ENCODE measurements at places on chromosomes 2 and 18.

DNA sequence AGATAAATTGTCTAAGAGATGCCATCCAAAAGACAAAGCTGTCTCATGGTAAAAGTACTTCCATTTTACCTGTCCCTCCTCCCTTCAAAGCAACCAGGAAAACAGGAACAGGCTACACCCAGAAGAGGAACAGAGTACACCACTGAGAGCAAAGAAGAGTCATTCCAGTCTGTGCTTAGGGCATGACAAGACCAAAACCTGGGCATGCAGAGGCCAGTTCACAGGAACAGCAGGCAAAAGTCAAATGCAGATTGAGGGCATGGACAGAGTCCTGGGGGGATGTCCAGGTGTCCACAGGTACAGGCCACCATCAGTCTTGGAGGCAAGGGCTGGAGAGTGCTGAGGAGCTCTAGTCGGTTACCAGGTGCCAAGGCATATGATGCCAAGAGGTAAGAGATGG is 23.7 kb downstream of the PLEK start:
- no peaks in the 10 kb centered on the region for H3K36me3 ChIP-seq
- H3K27ac ChIP-seq = no peak overlapping the region
- no peak overlapping the region for H3K4me3 ChIP-seq
- DNase-seq = no peak
- peaks cover 30% of the 10 kb centered on the region for H3K27me3 ChIP-seq

GRCh38 chr2:226477221-226478108 is 322.2 kb downstream of the IRS1 start:
- peak overlapping the region; percentile 84 for H3K27ac ChIP-seq
- no peaks in the 10 kb centered on the region for H3K27me3 ChIP-seq
- H3K36me3 ChIP-seq = no peaks in the 10 kb centered on the region
- no peak for DNase-seq
- H3K4me3 ChIP-seq = no peak overlapping the region

DNA sequence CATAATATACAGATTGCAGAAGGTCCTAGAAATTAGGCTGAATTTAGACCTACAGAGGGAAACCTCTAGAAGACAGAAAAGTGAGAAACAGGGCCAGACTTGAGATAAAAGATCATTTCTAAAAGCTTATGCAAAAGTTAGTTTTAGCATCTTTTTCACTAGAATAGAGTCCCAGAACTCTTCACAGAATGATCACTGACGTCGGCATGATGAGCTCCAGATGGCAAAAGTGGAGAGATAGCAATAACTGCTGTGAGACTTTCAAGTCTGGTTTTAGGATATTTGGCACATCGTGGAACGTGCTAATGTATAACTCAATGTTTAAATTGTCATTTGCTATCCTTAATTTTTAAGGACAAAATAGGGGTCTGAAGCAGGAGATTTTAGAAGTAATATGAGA is 1050.7 kb upstream of the CELF4 start:
- no peaks in the 10 kb centered on the region for H3K36me3 ChIP-seq
- H3K4me3 ChIP-seq = no peak overlapping the region
- no peak overlapping the region for H3K27ac ChIP-seq
- no peaks in the 10 kb centered on the region for H3K4me1 ChIP-seq

GRCh38 chr2:80560326-80560725 is 255.8 kb upstream of the LRRTM1 start:
- DNase-seq = no peak
- no peak overlapping the region for H3K4me3 ChIP-seq
- H3K36me3 ChIP-seq = no peaks in the 10 kb centered on the region
- H3K27me3 ChIP-seq = no peaks in the 10 kb centered on the region
- H3K27ac ChIP-seq = no peak overlapping the region

GRCh38 chr2:30253873-30254684 is 22.7 kb downstream of the LBH start:
- DNase-seq = no peak
- H3K27ac ChIP-seq = no peak overlapping the region
- no peaks in the 10 kb centered on the region for H3K27me3 ChIP-seq
- H3K4me3 ChIP-seq = no peak overlapping the region
- peaks cover 29% of the 10 kb centered on the region for H3K36me3 ChIP-seq

Data from type B pancreatic cell (in vitro differentiated cells).